Fibroblast of upper back skin (primary cell): ENCODE measurements at places on chromosomes 5 and 9.

DNA sequence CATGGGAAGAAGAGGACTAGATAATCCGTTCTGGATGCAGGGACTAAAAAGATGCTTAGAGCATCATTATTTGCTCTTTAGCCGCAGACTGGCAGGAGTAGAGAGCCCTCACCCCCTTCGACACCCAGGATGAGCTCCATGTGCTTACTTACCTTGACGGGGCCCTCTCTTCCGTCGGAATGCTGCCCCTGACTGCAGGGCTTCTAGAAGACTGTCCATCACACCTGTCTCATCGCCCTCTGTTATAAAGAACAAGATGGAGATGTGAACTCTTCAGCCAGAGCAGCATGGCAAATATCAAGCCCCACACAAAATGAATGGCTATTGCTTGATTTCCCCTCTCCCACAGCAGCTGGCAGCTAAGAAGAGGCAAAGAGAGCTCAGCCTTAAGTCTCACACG, 35.1 kb downstream of the PCDHGC5 start:
- no peak for DNase-seq

DNA sequence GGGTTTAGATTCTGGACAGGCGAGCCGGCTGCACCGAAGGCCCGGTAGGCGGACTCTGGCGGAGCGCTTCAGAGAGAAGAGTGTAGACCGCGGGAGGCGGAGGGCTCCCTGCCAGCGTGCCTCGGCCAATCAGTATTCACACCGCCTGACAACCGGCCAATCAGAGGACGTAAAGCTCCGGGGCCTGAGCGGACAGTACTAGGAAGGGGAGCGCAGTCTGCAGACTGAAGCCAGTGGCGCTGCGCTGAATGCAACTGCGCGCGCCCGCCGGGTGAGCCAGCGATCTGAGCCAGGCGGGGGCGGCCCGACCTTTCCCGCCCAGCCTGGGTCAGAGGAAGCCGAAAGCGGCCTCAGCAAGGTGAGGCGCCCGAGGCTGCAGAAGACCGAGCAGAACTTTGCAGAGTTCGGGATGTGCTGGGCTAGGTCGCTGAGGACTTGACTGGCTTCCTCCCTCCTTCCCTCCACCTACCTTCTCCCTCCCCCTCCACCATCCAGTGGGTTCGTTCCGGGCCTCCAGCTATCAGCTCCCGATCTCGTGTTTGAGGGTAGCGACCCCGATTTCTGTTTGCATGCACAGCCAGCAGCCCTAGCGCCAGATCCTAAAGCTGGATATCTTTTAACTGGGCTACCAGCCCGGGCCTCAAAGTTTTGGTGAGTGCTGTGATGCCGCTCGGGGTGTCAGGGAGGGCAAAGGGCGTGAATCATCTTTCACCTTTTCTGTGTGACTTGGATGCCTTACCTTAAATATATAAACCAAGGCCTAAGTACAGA, at the start of gene DMRT2:
TSS of gene DMRT2 (plus strand) at position 233 of the 771 bp plus-strand sequence. CDS start 1,257 bp downstream, outside the sequence.
- peak; percentile 92 for DNase-seq

DNA sequence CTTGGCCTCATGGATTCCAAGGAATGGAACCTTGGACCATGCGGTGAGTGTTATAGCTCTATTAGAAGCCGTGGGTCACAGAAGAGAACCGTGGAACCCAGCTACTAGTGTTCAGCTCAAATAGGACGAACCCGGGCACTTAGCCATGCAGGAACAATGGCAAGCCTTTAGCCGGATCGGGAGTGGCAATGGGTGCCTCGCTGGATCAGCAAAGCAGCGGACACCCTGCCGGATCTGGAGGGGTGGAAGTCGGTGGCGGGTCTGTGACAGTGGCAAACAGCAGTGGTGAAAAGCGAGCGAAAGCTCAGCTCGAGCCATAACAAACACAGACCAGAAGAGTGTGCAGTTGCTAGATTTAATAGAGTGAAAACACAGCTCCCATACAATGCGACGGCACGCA, 2.4 kb upstream of the CDO1 start:
- DNase-seq: no peak

DNA sequence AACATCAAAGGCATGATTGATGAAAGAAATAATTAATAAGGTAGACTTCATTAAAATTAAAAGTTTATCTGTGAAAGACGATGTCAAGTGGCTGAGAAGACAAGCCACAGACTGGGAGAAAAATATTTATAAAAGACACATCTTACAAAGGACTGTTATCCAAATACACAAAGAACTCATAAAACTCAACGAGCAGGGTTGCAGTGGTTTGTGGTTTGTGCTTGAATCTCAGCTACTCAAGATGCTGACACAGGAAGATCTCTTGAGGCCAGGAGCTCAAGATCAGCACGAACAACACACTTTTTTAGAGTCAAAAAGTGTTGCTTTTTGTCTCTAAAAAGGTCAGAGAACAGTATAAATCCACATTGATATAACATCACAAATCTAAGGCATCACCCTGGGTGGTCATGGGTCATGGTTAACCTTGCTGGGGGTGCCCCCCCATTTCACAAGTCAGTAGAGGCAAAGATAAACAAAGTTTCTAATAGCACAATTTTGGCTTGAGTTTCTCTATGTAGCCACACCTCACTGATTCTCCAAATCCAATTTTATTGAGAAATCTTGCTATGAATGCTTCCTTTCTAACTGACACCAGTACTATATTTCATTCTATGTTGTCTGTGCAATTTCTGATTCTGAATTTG, 342.9 kb upstream of the RPS23 start:
- peak; percentile 26 for DNase-seq

DNA sequence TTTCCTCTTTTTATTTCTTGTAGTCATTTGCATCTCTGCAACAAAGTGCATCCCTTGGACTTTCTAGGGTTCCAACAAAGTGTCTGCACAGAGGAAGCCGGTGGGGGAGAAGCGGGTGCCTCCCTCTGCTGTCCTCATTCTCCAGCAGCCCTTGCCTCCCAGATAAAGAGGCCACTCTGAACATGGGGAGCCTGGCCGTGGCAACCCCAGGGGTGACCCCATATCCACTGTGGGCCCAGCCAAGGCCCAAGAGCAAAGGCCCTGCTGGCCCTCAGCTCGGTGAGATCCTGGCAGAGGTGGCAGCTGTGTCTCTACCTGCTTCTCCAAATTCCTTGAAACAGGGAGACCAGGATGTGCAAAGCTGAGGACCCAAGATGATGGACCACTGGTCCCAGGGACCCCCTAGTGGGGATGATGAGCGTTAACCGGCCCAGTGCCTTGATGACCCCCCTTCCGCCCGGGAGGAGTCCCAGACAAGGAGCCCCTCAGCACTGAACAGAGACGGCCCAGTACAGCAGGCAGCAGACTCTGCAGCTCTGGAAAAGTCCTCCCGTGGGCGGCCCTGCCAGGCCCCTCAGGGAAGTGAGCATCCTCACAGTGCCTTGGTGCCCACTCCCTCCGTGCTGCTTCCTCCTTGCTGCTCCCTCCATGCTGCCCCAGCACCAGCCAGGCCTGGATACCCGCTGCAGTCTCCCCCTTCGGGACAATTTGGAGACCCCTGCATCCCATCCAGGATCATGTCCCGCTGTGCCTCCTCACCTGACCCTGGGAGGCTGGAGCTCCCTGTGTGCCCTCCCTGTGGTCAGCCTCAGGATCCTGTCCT, 62.5 kb downstream of the MRPL36 start:
- DNase-seq: no peak

- DNase-seq: no peak
Measured at GRCh38 chr9:124363326-124364096, 51.7 kb downstream of the PSMB7 start.

DNA sequence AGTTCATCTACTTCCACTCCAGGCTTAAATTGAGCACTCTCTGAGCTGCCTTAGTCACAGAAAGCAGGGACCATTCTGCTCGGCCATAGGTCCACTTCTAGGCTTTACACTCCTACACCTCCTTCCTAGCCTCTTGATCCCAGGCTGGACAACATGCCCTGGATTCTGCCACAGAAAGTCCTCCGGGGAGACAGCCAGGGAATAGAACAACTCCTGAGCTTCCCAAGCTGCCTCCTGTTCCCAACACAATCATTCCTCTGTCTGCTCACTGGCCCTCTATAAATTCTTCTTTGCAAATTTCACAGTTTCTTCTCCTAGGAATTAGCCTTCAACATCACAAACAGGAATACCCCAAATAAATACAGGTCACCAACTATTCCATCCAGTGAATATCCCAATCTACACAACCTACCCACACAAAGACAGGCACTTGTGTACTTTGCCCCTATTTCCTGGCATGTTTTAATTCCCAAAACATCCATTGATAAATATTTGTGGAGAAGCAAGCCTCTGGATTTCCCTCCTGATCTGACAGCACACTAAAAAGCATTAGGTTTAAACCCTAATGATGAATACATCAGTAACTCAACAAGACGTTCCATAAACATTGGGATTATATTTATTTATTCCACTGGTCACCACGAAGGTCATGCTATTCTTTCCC, 125.5 kb downstream of the ENC1 start:
- no peak for DNase-seq

DNA sequence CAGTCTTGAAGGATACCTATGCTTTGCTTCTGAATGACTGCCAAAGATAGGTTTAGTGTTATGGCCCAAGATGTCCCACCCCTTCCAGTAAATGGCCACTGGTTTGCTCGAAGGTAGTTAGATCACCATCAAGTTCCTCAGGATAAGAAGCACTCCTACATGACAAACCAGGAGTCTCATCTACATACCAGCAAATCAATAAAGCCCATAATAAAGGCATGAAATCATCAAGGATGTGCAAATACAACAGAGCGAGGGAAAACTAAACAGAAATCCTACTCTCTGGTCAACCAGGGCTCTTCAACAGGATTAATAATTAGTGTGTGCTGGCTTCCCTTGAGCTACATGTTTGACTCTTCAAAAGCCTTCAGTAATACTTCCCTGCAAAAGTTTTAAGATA, 141.0 kb downstream of the LHFPL2 start:
- DNase-seq: no peak

- DNase-seq: no peak
Measured at GRCh38 chr9:85909390-85909789, 31.6 kb upstream of the NAA35 start.

GRCh38 chr9:135283671-135284070, 195.9 kb upstream of the PPP1R26 start:
- no peak for DNase-seq

GRCh38 chr5:37071901-37072581, 177.1 kb downstream of the CPLANE1 start:
- peak; percentile 76 for DNase-seq

DNA sequence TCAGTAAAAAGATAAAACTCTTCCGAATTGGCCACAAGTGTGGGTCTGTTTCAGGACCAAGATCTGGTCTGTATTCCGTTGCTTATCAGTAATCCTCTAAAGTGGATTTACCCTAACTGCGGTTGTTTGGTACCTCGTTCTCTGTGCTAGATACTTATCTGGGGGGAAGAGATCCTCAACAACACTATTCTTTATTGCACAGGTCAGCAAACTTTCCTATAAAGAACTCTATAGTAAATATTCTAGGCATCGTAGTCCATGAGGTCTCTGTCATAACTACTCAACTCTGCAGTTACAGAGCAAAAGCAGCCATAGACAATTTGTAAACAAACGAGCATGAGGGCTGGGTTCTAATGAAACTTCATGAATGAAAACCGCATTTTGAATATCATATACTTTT, 335.8 kb upstream of the KIF2A start:
- no peak for DNase-seq

DNA sequence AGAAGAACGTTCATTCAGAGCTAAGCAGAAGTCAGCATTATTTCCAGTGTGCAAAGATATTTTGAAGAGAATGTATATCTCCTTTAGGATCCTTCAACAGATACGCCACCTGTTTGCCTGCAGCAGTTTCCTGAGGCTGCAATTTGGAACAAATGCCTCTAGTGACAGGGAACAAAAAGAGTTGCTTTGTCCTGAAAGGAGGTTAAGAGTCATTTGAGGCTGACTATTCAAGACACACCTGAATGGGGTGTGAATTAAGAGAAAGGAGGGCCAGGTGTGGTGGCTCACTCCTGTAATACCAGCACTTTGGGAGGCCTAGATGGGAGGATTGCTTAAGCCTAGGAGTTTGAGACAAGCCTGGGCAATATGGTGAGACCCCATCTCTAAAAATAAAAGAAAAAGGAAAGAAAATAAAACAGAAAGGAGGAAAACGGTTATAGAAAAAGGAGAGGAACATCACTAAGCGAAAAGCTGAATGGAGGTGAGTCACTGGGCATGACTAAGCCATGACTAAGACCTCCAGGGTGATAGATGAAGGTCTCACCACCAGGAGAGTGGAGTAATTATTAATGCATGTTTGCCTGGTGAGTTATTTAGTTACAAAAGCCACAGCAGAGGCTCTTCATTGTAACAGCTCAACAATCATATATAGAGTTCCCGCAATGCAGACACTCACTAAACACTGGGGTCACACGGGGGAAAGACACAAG, 255.2 kb upstream of the TNC start:
- DNase-seq: peak; percentile 98

GRCh38 chr9:113255438-113255837, 19.9 kb downstream of the CDC26 start:
- DNase-seq: no peak

GRCh38 chr5:111255169-111255568, 31.0 kb downstream of the CAMK4 start:
- no peak for DNase-seq

DNA sequence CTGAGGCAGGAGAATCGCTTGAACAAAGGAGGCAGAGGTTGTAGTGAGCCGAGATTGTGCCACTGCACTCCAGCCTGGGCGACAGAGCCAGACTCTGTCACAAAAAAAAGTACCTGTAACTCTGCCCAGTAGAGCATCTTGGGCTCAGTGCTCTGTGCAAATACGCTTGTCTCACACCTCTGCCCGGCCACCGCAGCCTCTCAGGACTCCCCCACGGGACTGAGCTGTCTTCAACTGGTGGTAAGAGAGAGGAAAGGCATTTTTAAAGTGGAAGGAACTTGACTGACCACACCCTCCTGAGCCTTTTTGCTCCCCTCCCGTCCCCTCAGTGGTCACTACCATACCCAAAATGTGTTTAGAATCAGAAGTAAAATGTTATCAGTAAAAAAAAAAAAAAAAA, 174.3 kb upstream of the PIK3R1 start:
- no peak for DNase-seq

GRCh38 chr5:149089796-149090195, 26.9 kb upstream of the SH3TC2 start:
- DNase-seq: no peak

DNA sequence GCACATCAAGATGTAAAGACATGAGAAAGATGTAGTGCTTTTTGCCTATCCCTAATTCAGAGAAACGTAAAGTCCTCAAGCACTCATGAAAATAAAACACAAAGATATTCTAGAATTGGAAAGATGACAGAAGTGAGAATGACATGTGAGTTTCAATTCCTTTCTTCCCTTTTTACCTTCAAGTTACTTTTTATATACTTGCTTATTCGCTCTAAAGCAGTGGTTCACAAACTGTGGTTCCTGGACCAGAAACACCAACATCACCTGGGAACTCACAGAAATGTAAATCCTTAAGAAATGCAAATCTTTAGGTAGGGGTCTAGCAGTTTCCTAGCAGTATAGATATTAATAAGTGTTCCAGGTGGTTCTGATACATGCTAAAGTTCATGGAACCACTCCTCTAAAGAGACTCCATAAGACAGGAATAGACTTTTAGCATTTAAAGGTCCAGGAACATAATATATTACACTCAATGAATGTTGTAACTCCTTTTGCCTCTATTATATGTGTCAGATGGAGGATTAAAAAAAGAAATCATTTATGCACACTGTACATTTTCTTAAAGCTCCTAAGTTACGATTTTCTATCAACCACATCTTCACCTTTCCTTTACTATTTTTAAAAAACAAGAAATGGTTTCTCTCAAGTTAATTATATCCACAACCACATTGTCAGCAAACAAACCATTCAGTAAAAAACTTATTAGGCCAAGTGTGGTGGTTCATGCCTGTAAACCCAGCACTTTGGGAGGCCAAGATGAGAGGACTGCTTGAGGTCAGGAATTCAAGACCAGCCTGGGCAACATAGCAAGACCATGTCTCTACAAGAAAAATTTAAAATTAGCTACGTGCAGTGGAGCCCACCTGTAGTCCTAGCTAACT, 39.9 kb downstream of the ERP44 start:
- no peak for DNase-seq
